ENCODE measurements at places on chromosomes 1 and 21.
A peak's percentile ranks its signal among the peaks of the same experiment; 100 is the strongest.

- DNase-seq: no peak
These were observed 7.1 kb upstream of the SSBP3 start for GRCh38 chr1:54413295-54413694.

- peak; percentile 28 for DNase-seq
These were observed 27.7 kb downstream of the TEX35 start for GRCh38 chr1:178540646-178541045.

GRCh38 chr1:24786191-24786590 lies 40.9 kb downstream of the CLIC4 start:
- DNase-seq: peak; percentile 96

- peak; percentile 52 for DNase-seq
These were observed 14.8 kb upstream of the TMEM240 start for GRCh38 chr1:1554926-1555915.

GRCh38 chr1:40362699-40363098 lies 10.8 kb upstream of the SMAP2 start:
- DNase-seq: no peak

Data from renal cortical epithelial cell (primary cell).